ENCODE measurements at places on chromosomes 16 and 17.
A peak's percentile ranks its signal among the peaks of the same experiment; 100 is the strongest.

GRCh38 chr17:40097931-40098845 is 2.2 kb downstream of the NR1D1 start:
- DNase-seq: peak; percentile 82

DNA sequence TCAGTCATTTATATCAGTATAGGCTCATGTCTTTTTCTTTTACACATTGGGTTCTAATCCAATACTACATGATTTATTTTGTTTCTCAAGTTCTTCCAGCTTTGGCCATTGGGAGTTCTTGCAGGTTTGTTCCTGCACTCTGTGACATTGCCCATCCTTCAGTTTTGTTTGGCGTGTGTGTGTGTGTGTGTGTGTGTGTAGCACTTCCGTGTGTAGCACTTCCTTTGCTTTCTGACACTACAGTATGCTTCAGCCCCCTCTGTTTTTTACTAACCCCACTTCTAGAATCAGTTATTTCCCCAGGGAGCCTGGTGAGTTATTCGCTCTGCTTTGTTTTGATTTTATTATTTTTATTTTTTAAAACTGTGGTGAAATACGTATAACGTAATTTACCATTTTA is 75.6 kb upstream of the LGALS9 start:
- no peak for DNase-seq

DNA sequence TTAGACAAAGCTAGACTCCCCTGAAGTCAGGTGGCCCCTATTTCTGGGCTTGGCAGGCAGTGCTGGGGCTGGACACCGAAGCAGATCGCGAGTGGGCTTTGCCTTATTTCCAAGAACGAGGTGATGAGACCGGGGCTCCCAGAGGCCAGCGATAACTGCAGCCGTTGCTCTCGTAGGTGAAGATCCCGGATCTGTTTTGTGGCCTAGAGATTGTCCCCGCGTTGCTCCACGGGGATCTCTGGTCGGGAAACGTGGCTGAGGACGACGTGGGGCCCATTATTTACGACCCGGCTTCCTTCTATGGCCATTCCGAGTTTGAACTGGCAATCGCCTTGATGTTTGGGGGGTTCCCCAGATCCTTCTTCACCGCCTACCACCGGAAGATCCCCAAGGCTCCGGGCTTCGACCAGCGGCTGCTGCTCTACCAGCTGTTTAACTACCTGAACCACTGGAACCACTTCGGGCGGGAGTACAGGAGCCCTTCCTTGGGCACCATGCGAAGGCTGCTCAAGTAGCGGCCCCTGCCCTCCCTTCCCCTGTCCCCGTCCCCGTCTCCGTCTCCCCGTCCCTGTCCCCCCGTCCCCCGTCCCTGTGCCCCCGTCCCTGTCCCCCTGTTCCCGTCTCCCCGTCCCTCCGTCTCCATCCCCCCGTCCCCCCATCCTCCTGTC is 1.5 kb upstream of the TBCD start:
- no peak for DNase-seq

DNA sequence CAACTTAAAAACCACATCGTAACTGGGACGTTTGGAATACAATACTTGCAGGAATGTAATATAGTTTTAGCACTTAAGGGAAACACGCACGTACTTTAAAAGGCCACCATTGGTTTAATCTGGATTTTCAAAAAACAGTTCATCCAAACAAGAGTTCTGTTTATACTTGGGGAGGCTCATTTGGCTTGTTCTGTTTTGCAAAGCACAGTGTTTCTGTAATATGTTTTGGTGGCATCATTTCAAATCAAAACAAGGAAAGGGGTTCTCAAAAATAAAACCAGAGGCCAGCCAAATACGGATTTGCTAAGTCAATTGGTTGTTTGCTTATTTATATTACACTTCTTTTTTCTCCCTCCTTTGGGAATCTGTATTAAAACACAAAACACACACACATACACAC is 656.1 kb upstream of the SOX9 start:
- no peak for DNase-seq

GRCh38 chr16:67942200-67942509 is 1.8 kb downstream of the LCAT start:
- DNase-seq: peak; percentile 68

- no peak for DNase-seq
Observed at GRCh38 chr17:17778308-17779014, 58.3 kb downstream of the SREBF1 start.

GRCh38 chr16:30958175-30959079 is 873 bp downstream of the SETD1A start:
- DNase-seq: peak; percentile 70

DNA sequence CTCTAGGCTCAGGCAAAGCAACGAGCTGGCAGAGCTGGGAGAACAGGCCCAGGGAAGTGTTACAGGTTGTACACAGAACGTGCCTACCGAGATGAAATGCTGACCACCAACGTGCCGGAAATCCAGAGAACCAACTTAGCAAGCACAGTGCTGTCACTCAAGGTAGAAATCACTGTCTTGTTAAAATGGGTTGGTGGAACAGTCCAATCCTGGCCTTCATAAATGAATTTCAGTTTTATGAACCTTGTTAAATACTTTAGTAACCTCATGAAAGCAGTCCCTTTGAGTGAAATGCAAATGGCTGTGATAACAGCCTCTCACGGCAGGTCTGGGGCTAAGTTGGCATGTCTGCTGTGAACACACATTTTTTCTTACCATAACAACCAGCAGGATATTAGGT is 29.0 kb downstream of the ETV4 start:
- no peak for DNase-seq

DNA sequence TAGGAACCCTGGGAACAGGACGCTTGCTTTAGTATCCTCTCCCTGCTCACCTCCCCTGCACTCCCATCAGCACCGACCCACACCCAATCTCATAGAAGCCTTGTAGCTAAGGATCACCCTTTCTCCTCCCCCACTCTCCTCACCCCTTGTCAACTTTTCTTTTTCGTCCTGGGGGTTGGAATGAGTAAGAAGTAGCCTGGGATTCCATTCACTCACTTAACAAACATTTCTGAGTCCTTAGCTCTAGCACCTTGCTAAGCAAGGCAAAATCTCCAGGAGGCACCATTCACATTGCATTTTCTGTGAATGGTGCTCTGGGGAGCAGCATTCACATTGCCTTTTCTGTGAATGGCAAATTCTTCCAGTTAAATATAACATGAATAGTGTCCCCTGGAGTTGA is 1.1 kb upstream of the PGAP3 start:
- no peak for DNase-seq

DNA sequence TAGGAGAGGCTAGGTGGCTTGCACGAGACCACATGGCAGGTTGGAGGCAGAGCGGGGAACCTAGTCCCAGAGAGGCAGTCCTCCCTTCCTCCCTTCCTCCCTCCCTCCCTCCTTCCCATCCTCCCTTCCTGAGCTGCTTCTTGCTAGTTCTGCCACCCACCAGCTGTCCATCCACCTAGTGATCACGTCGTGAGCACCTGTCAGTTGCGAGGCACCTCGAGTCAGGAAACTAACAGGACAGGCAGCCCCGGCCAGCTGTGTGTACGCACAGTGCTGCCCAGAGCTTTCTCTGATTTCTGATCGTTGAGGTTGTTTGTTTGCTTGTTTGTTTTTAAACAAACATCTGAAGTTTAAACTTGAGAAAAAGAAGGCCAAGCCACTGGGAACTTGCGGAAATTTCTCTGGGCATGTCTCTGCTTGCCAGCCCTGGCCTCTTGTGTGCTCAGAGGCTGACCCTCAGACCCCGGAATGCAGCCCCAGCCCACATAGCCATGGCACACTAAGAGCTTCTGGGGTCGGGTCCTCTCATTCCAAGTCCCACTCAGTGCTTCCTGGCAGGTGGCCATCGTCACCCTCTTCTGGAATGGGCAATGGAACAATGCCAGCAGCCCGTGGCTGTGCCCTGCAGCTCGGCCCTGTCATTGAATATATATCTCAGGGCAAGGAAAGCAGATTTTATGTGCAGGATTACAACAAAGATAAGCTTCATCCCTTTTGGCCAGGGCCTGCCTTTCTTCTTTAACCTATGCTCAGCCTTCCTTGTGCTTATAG is 174.0 kb downstream of the KATNIP start:
- no peak for DNase-seq

DNA sequence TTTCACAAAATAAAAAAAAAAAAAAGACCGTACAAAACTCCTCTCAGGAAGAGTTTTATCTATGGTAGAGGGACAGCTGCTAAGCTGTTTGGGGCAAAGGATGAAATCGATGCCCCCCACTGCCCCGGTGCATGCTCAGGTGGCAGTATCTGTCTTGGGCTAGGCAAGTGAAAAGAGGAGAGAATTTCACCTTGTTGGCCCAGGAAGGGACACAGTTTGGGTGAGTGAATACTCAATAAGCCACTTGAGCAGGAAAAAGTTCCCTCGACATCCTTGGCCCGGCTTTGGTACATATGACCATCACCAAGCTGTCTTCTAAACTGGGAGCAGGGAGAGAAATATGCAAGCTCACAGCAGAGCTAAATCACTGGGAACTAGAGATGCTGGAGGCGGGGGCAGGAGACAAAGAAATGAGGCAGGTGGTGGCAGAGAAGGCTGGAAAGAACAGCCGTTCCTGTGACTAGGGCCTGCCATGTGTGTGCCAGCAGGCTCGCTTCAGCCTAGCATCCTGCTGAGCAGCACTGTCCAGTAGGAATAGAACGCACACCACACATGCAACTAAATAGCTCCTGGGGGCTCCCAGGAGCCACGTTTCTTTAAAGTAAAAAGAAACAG is 8.2 kb upstream of the EIF1 start:
- no peak for DNase-seq

DNA sequence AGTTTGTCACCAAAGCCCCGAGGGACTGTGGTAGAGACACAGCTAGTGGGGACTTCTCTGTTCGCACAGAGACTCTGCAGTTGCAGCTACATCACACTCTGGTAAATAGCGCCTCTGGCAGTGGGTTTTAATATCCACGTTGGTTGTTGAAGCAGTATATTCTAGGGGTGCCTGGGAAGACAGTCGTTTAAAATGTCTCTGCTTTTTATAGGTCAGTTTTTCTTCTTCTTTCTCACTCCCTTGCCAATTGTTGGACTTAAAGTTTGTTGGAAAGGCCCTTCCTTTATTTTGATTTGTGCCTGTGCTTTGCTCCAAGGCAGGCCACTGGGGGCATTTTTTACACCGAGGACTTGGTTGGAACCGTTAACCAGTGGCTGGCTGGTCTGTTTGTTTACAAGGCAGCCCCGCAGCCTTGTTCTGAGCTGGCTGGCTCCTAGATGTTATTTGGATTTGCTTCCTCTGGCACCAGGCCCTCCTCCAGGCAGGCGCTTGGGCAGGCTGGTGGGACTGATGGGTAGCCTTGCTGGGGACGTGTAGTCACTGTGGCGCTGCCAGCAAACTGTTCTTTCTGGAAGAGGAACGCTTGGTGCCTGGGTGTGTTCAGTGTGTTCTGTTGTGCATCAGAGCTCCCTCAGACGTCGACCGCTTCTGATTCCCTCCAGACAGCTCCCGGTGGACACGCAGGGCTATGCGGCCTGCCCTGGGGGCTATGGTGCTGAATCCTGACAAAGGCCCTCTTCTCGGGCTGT is 218.2 kb upstream of the CHMP6 start:
- no peak for DNase-seq
